ENCODE measurements at places on chromosomes 5 and 9.

DNA sequence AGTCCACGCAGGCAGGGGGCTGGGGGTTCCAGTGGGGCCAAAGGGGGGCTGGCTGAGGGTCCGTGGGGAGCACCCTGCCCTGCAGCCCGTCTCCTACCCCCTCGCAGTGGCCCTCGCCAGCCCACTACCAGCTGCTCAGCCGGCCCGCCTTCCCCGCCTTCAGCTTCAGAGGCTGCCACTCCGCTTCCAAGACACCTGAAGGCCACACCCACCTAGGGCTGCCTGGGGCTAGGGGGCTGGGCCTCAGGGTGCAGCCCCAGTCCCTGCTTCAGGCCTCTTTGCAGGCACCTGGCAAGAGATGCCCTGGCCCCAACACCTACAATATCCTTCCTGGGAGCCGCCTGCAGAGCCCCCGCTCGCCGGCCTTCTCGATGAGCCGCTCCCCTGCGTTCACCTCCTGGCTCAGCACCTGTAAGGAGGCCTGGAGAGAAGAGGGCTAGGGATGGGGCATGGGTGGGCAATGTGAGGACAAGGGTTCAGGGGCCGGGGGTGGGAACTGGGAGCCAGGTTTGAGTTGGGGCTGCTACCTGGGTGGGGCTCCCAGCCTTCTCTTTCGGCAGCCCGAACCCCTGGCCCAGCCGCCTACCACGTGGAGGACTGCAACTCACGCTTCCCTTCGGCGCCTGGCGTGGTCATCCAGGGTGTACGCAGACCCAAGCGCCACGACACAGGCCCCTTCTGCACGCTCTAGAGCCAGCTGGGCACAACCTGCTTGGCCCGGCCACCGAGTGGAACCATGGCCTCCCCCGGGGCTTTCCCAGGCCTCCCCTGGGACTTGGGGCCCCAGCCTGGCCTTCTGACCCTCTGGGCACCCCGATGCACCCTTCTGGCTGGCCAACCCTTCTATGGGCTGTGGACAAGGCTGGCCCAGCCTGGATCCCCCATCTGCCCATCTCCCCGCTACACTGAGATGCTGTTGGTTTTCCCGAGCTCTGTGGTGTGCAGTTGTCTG lies 1.7 kb downstream of the STPG3 start:
- no peak for DNase-seq

DNA sequence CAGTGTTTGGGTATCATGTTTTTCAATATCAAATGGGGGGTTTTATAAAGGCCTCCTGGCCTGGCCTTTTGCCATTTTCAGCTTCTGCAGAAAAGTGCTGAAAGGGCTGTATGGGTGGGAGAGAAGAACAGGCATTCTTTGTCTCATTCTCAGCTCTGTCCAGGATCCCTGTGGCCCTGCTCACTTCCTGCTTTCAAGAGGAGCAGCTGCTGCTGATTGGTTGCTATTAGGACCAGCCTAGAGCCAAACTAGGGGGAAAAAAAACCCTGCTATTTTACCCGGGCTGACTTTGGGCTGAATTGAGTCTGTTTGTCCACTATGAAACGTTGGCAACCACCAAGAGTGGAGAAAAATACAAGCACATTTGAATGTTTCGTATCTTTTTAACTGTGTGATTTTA lies 117.1 kb downstream of the CMYA5 start:
- DNase-seq, result no peak

DNA sequence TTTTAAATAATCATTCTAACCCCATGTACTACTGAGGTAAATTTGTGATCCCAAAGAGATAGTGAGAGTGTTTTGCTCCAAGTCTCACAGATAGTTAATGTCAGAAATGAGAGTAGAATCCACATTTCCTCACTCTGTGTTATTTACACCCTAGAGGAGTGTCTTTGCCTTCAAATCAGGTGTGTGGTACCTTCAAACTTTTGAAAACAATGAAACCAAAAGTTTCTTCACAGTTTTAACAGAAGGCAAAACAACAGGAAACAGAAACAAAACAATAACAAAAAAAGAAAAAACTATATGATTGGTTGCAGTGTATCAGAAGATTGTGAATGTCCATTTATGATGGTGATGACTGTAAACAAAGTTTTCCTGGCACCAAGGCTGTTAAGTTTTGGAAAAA lies 85.9 kb downstream of the ERBIN start:
- no peak for DNase-seq

GRCh38 chr5:178695556-178695955 lies 34.9 kb downstream of the ZNF354A start:
- no peak for DNase-seq

DNA sequence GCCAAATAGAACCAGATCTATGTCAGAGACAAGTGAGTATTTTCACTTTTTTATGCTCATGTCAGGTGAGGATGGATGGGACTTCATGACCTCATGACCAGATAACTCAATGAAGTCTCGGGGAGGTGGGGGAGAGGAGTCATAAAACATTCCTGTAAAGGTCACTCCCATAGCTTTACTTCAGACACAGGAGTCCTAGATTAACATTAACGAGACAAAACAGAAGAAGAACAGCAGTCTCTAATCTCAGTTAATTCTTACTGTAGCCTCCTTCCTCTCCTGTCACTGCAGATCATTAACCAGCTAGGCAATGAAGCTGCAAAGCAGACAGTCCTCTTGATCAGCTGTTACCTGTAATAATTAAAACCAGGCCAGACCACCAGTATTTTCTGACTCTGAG lies 11.2 kb downstream of the CRHBP start:
- no peak for DNase-seq

DNA sequence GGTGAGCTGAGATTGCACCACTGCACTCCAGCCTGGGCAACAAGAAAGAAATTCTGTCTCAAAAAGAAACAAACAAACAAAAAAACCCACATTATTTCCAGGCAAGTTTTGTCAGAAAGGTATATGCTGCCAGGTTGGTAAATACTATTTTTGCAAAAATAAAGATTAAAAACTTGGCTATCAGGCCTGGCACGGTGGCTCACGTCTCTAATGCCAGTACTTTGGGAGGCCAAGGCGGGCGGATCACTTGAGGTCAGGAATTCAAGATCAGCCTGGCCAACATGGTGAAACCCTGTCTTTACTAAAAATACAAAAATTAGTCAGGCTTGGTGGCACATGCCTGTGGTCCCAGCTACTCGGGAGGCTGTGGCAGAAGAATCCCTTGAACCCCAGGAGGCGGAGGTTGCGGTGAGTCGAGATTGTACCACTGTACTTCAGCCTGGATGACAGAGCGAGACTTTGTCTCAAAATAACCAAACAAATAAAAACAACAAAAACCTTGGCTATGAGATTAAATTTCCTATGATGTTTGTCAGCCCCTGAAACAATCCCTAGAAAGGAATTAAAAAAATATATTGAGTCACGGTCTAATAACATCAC lies 22.7 kb downstream of the AGXT2 start:
- no peak for DNase-seq

GRCh38 chr5:114430532-114430931 lies 68.7 kb downstream of the KCNN2 start:
- no peak for DNase-seq

- DNase-seq, result no peak
Measured at GRCh38 chr5:153130296-153130695, 360.2 kb upstream of the GRIA1 start.
